ENCODE measurements at places on chromosomes 12 and 14. TPM values are rescaled to one million over a fixed set of nuclear protein-coding genes. Genes with fewer than 3 reads are reported as not detected.

CMA1 gene
- not detected for polyA plus RNA-seq

MGP gene
- 0.24 TPM for polyA plus RNA-seq

DNA sequence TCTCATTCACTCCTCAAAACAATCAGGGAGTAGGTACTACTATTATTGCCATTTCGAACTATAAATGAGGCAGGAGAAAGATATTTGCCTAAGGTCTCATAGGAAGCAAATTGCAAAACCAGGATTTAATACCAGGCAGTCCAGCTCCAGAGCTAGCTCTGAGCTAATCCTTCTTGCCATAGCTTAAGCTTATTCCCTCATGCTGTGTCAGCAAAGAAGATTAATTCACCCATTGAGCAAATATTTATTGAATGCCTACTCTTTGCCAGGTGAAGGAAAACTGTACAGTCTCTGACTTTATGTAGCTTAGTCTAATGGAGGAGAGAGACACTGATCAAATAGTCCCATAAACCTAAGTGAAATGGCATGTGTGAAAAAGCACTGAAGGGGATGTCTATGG, 19.5 kb downstream of the KCNA5 start:
- peaks cover 7% of the 10 kb centered on the region for H3K27me3 ChIP-seq
- no peak overlapping the region for H3K27ac ChIP-seq
- DNase-seq = no peak
- H3K4me3 ChIP-seq = no peak overlapping the region

NOVA1 gene
- polyA plus RNA-seq = not detected

- DNase-seq = no peak
- no peak overlapping the region for H3K4me3 ChIP-seq
- H3K36me3 ChIP-seq = peaks cover 23% of the 10 kb centered on the region
- no peaks in the 10 kb centered on the region for H3K27me3 ChIP-seq
Observed at GRCh38 chr14:104757681-104758392, 4.9 kb downstream of the SIVA1 start.

CLEC2A gene
- polyA plus RNA-seq = 0.88 TPM

MYL2 gene
- polyA plus RNA-seq = 0.41 TPM

DNA sequence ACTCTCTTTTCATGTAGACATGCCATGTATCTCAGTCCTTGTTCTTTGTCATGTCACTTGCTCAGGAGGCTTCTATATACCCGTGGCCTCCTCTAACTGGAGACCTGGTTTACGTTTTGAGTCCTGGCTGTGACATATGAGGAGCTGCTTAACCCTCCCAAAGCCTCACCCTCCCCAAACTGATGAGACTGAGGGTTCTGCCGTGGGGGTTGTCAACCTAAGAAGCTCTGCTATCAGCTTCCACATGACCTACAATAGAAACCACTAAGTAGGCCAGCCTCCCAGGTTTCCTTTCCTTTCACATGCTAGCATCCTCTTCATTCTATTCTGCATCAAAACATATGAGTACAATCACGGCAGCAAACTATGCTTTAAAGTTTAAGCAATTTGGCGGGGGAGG, 76.8 kb upstream of the WSCD2 start:
- no peak overlapping the region for H3K4me3 ChIP-seq
- H3K27ac ChIP-seq = no peak overlapping the region
- H3K4me1 ChIP-seq = no peaks in the 10 kb centered on the region
- peaks cover 3% of the 10 kb centered on the region for H3K27me3 ChIP-seq

DNA sequence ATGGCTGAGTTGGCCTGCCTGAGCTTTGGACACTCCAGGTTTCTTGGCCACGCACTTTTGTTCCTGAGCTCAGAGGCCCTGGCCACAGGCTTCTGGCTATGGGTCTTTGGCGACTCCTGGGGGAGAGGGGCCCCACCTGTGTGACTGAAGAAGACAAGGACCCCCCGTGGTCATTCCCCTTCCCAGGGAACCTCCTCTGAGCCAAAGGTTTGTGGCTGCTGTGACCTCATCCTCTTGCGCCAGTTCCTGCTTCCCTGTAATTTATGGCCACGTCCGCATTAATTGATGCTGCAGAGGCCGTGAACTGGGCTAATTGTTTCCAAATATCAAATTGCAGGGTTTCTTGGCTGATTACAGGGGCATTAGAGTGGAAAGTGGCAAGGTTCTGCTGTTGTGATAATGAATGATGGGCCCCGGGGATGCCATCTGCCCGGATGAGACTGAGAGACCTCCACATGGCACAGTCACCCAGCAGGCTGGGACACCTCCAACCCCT, 27.6 kb upstream of the NOS1 start:
- no peaks in the 10 kb centered on the region for H3K27me3 ChIP-seq
- H3K4me1 ChIP-seq = no peaks in the 10 kb centered on the region
- no peak overlapping the region for H3K4me3 ChIP-seq
- no peaks in the 10 kb centered on the region for H3K36me3 ChIP-seq
- no peak overlapping the region for H3K27ac ChIP-seq

GRCh38 chr12:30169839-30170591, 386.3 kb upstream of the TMTC1 start:
- H3K27me3 ChIP-seq = peaks cover 23% of the 10 kb centered on the region
- no peaks in the 10 kb centered on the region for H3K4me1 ChIP-seq
- no peak for DNase-seq
- no peak overlapping the region for H3K27ac ChIP-seq
- no peak overlapping the region for H3K4me3 ChIP-seq
- no peaks in the 10 kb centered on the region for H3K36me3 ChIP-seq

- no peaks in the 10 kb centered on the region for H3K27me3 ChIP-seq
- no peak overlapping the region for H3K27ac ChIP-seq
- H3K4me1 ChIP-seq = no peaks in the 10 kb centered on the region
Observed at GRCh38 chr14:81990312-81990761, 456.7 kb upstream of the SEL1L start.

GRCh38 chr12:54039417-54040147, 6.7 kb downstream of the HOXC5 start:
- no peaks in the 10 kb centered on the region for H3K36me3 ChIP-seq
- DNase-seq = no peak
- peaks cover 3% of the 10 kb centered on the region for H3K27me3 ChIP-seq
- H3K4me1 ChIP-seq = peaks cover 31% of the 10 kb centered on the region
- H3K27ac ChIP-seq = no peak overlapping the region

GOLGA5 gene
- 37.8 TPM for polyA plus RNA-seq

- peak; percentile 70 for DNase-seq
- no peaks in the 10 kb centered on the region for H3K27me3 ChIP-seq
- H3K27ac ChIP-seq = no peak overlapping the region
- H3K36me3 ChIP-seq = no peaks in the 10 kb centered on the region
Observed at GRCh38 chr12:30847259-30847658, 79.3 kb upstream of the TSPAN11 start.

DNA sequence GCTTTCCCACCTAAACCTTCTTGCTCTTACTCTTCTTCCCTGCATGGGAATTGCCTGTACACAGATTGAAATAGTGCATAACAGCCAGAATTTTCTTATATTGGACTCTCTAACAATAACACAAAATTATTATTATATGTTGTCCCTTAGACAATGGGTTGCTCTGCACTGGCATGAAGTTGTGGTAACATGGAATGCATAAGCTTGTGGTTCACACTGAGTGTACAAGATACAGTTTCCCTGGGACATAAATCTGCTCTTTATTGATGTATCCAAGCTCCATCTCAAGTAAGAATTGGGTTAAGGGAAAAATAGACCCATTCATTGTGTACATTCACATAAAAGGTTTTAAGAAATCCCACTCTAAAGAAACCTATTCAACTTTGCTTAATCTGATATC, 114.4 kb upstream of the NTF3 start:
- no peak overlapping the region for H3K4me3 ChIP-seq
- H3K27ac ChIP-seq = no peak overlapping the region
- H3K36me3 ChIP-seq = no peaks in the 10 kb centered on the region
- H3K27me3 ChIP-seq = no peaks in the 10 kb centered on the region
- peaks cover 20% of the 10 kb centered on the region for H3K4me1 ChIP-seq

DNA sequence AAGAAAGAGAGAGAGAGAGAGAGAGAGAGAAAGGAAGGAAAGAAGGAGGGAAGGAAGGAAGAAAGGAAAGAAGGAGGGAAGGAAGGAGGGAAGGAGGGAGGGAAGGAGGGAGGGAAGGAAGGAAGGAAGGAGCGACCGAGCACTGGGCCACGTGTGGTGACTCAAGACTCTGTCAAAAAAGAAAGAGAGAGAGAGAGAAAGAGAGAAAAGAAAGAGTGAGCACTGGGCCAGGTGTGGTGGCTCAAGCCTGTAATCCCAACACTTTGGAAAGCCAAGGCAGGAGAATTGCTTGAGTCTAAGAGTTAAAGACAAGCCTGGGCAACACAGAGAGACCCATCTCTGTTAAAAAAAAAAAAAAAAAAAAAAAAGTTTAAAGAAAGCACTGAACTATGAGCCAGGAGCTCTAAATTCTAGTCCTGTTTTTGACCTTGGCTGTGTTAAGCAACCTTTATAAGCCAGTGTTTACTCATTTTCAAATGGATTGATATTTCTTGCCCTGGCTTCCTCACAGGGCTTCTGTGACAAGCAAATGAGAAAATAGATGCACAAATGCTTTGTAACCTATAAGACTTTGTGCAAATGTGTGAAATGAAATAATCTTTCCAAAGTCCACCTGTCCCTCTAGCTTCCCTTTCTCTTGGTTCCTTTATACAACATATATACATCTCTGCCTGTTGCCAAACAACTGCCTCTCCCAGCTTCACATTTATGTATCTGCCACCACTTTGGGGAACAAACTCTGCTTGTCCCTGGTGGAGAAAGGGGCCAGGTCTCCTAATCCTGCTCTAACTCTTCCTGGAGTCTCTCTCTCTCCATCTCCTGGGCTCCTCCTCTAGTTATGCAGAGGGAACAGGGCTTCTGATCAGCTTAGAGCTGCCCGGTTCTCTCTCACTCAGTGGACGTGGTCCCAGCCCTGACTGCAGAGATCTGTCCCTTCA, 16.1 kb upstream of the PLEKHG6 start:
- H3K4me3 ChIP-seq = no peak overlapping the region
- no peaks in the 10 kb centered on the region for H3K27me3 ChIP-seq
- peaks cover 28% of the 10 kb centered on the region for H3K4me1 ChIP-seq
- peak overlapping the region; percentile 80 for H3K27ac ChIP-seq
- no peak for DNase-seq
- H3K36me3 ChIP-seq = no peaks in the 10 kb centered on the region

C3AR1 gene
- 0.57 TPM for polyA plus RNA-seq

- H3K4me3 ChIP-seq = no peak overlapping the region
- H3K36me3 ChIP-seq = no peaks in the 10 kb centered on the region
- no peaks in the 10 kb centered on the region for H3K4me1 ChIP-seq
- H3K27ac ChIP-seq = no peak overlapping the region
- no peaks in the 10 kb centered on the region for H3K27me3 ChIP-seq
Observed at GRCh38 chr14:72528059-72528862, 365.6 kb downstream of the DPF3 start.

SLC17A8 gene
- not detected for polyA plus RNA-seq

ZFC3H1 gene
- polyA plus RNA-seq = 20.3 TPM

DNA sequence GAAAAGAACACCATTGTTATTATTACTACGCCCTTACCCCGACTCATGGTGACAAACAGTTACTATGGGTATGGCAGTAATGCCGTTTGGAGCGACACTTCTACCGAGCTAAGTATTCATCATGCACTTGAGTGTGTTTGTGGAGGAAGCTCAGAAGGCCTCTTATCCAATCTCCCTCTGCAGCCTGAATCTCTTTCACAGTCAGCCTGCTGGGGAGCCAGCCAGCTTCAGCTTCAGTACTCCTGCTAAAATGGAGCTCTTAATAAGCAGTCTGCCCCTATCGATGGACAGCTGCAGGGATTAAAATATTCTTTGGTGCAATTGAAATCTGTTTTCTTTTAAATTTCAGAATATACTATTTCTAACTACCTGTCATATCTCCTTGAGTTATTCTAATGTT, 24.7 kb upstream of the ATP5MC2 start:
- peaks cover 15% of the 10 kb centered on the region for H3K27me3 ChIP-seq
- peaks cover 18% of the 10 kb centered on the region for H3K4me1 ChIP-seq
- no peak for DNase-seq
- H3K4me3 ChIP-seq = no peak overlapping the region
- no peaks in the 10 kb centered on the region for H3K36me3 ChIP-seq

RAD9B gene
- polyA plus RNA-seq = 0.41 TPM

DNA sequence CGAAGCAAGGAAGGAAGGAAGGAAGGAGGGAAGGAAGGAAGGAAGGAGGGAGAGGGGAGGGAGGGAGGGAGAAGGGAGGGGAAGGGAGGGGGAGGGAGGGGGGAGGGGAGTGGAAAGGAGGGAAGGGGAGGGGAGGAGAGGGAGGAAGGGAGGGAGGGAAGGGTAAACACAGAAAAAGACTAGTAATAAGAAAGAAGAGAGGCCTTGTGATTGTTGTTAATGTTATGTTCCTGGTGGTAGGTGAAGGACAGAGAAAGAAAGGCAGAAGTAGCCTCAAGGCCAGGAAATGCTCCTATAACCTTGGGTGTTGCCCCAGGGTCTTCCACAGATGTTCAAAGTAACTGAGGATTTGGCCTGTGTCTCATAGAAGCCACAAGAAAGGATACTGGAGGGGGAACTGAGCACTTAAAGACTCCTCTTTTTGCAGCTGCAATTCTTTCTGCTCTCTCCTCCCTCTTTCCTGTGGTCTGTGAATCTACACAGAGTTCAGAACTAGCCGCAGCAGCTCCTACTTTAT, 164.2 kb downstream of the PRKD1 start:
- no peaks in the 10 kb centered on the region for H3K4me1 ChIP-seq
- H3K27ac ChIP-seq = no peak overlapping the region
- H3K27me3 ChIP-seq = no peaks in the 10 kb centered on the region
- no peaks in the 10 kb centered on the region for H3K36me3 ChIP-seq
- no peak overlapping the region for H3K4me3 ChIP-seq

DNA sequence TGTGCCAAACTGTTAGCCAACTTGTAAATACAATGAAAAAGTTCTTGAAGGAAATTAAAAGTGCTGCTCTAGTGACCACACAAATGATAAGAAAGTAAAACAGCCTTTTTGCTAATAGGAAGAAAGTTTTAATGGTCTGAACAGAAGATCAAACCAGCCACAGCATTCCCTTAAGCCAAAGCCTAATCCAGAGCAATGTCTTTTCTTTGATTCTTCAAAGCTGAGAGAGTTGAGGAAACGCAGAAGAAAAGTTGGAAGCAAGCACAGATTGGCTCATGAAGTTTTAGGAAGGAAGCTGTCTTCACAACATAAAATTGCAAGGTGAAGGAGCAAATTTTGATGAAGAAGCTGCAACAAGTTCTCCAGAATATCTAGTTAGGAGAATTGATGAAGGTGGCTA, 213.8 kb downstream of the ATXN7L3B start:
- no peaks in the 10 kb centered on the region for H3K36me3 ChIP-seq
- no peaks in the 10 kb centered on the region for H3K4me1 ChIP-seq
- H3K4me3 ChIP-seq = no peak overlapping the region
- no peak overlapping the region for H3K27ac ChIP-seq
- DNase-seq = no peak

TMEM119 gene
- polyA plus RNA-seq = not detected
